ENCODE measurements at places on chromosomes 16 and 17.

GRCh38 chr17:80829166-80829813 lies 162.4 kb upstream of the CHMP6 start:
- DNase-seq: no peak

GRCh38 chr17:522919-523318 lies 170.3 kb upstream of the RPH3AL start:
- no peak for DNase-seq

DNA sequence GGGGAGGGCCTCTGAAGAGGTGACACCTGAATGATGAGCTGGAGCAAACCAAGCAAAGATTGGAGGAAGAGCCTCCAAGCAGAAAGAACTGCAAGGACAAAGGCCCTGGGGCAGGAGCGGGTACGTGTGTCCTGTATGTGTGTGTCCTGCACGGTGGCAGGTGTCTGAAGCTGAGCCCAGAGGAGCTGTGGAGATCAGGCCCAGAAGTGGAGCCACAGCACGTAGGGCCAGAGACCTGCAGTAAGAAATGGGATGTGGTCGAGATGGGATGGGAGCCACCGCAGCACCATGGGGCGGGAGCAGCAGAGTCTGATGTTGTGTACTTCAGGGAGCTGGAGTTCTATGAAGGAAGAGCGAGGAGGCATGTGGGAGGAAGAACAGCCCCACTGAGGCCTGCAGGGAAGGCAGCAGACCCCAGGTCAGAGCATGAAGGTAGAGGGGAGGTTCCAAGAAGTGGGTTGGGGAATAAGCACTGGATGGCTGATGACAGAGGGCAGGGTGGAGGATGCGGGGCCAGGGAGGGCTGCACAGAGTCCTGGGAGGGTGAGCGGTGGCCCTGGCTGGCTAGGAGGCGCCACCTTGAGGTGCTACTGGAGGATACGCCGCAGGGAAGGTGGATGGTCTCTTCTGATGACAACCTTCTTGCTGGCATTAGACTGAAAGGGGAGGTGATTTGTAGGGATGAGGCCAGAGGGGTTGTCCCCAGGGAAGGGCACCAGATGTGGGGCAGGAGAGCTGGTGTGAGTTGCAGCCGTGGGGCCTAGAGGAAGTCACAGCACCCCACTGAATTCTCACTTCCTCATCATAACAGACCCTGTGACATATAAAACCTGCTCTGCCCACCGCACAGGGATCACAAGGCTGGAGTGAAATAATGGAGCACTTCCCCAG lies 10.6 kb upstream of the CETP start:
- peak; percentile 49 for DNase-seq

- DNase-seq: peak; percentile 60
These were observed 789 bp downstream of the ITPRIPL2 start for GRCh38 chr16:19114359-19115147.

DNA sequence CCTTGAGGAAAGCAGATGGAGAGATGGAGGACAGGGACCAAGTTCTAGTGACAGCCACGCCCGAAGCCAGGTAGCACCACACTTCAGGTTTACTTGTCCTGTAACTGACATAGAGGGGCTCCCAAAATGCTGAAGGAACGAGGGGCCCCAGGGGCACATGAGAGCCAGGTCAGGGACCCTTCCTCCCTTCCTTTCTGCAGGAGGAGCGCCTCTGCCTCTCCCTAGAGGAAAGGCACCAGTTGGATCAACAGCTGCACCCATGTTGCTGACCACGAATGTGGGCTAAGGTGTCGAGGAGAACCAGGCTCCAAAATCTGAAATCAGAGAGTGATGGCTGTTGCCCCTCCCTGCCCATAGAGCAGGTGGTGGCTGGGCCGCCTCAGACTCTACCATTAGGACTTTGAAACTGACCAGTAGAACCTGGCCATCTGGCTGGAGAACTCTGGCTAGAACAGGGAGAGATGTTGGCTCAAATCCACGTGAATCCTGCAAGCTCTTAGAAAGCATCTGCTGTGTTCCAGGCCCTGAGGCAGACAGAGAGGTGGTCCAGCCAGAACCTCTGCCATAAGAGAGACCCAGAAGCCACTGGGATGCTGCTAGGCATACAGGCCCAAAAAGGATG lies 218.8 kb downstream of the KATNIP start:
- no peak for DNase-seq

DNA sequence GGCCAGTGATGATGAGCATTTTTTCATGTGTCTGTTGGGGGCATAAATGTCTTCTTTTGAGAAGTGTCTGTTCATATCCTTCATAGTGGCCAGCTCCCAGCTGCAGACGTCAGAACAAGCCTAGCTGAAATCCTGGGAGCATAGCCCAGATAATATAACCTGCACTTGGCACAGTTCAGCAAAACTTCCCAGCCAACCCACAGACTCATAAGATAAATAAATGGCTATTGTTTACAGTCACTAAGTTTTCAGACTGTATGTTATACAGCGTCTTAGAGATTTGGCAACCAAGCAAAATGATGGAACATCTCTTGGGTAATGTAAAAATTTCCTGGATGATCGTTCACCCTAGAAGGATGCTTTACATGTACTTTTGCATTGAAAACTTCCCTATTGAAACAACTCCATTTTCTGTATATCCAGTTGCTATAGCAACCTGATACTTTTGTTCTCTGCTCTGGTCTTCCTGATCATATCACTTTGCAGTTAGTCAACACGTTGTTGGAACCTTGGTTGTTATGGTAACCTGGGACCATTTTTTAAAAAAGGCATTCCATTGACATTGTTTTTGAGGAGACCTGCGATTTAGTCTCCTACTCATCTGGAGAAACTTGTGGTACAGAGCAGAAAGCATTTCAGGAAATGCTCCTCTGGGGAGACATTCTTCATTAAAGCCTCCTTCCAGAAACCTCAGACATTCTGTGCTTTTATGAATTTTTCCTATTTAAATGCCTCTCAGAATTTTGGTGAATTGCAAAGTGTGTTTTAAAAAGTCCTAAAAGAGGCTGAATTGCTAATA lies 378.7 kb downstream of the HS3ST4 start:
- DNase-seq: no peak

- DNase-seq: no peak
These were observed 29.9 kb downstream of the TRAF4 start for GRCh38 chr17:28773736-28774135.

- DNase-seq: no peak
These were observed 583 bp upstream of the CYLD start for GRCh38 chr16:50741225-50741780.

DNA sequence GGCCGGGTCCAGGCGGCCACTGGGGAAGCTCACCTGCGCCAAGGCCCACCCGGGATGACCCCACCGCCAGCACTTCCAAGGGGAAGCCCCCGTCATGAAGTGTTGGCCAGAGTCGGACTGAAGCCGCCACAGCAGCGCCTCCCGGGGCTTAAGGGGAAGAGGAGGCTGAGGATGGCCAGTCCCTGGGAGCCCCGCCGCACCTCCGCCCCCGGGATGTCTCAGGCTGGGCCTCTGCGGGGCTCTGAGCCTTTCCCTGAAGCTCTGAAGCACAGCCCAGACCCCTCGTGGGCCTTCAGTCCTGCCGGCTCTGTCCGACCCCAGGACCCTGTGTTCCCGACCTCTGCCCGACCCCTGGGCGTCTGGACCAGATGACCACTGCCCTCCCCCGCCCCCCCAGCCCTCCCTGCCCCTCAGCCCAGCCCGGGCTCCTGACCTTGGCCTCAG lies 42.8 kb upstream of the ACSF3 start:
- no peak for DNase-seq

- no peak for DNase-seq
These were observed 21.7 kb upstream of the PAFAH1B1 start for GRCh38 chr17:2571523-2572303.

DNA sequence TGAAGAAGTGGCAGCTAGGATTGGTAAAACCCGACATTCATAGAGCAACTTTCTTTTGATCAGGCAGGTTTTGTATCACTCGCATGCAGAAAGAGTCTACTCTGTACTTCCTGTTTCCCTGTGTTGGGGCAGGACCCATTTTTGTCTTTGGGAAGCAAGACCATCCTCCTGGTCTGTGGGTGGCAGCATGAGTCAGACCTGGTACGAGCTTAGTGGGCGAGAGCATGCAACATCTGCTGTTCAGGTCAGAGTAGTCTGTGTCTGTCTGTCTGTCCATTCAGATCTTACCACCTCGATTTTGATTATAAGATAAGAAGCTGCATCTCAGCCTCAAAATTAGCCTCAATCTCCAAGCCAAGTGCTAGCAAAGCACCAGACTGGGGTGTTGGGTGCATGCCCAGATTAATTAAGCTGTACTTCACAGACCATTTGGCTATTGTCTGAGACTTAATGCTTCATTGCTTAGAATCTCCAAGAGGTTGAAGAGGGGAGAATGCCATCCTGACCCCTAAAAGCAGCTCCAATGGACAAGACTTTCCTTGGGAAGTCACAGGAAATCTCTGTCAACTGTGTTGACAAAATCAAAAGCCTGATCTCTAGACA lies 110.9 kb downstream of the XYLT1 start:
- peak; percentile 60 for DNase-seq

DNA sequence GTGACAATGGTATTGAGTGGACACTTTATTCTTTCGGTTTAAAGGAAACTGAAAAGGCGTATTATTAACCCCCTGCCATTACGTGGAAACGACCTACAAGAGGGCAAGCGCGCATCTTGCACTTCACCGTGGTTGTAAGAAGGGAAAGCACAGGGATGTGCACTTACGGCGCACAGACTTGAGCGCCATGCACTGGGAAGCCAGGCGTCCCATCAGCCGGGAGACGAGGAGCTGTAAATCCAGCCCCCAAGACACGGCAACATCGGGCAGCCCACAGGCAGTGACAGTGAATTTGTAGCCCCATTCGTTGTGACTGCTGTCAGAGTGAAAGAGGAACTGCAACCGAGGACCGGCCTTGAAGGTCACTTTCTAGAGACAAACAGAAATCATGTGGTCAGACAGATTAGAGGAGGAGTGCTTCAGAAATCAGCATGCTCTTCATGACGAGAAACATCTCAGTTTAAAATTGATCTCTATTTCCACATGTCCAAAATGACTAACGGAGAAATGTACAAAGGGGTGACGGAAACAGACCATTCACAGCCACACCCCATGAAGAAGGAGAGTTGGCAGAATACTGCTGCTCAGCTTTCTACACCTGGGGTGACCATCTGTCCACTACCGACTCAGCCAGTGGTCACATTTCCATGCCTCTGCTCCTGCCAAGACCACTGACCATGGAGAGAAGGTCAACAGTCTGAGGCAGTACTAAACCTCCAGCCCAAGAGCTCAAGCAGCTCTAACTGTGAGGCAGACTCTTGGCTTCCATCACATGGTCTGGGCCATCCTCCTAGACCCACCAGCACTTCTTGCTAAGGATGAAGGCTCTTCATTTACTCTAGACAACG lies 68.6 kb downstream of the ZZEF1 start:
- no peak for DNase-seq

GRCh38 chr16:57920215-57920879 lies 50.6 kb downstream of the CNGB1 start:
- no peak for DNase-seq

- no peak for DNase-seq
These were observed 9.7 kb downstream of the NXN start for GRCh38 chr17:969811-970355.

DNA sequence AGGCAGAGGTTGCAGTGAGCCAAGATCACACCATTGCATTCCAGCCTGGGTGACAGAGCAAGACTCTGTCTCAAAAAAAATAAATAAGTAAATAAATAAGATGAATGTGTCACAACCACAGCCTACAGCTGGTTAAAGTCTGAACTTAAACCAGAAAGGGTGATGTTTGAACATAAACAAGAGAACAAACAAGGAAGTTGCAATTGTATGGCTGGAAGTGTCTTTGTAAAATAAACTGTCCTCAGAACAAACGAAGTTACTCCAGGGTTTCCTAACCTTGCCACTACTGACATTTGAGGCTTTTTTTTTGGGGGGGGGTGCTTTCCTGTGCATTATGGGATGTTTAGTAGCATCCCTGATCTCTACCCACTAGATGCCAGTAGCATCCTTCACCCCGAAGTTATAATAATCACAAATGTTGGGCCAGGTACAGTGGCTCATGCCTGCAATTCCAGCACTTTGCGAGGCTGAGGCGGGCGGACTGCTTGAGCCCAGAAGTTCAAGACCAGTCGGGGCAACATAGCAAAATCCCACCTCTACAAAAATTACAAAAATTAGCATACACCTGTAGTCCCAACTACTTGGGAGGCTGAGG lies 119.2 kb downstream of the XYLT1 start:
- no peak for DNase-seq

GRCh38 chr16:78609402-78610274 lies 510.2 kb downstream of the WWOX start:
- no peak for DNase-seq

DNA sequence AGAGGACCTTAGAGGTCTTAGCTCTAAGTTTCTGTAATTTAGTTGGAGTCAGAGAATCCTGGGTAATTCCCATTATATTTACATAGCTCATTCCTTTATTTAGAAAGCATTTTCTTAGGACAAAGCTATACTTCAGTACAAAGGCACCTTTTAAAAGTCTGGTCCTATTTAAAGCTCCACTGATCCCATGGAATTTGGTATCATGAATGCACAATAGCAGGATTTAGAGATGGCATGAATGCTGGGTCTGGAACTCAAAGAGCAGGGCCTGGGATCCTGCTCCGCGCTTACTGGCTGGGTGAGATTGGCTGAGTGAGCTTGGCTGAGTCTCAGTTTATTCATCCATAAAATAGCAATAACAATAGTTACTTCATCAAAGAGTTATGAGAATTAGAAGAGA lies 4.8 kb downstream of the KRT23 start:
- DNase-seq: no peak

GRCh38 chr16:3937066-3937875 lies 56.8 kb upstream of the CREBBP start:
- DNase-seq: no peak

GRCh38 chr16:4272114-4272956 lies 488 bp downstream of the TFAP4 start:
- no peak for DNase-seq

- DNase-seq: no peak
These were observed 21.9 kb downstream of the GPR142 start for GRCh38 chr17:74389084-74389753.

GRCh38 chr17:72976971-72977770 lies 115.3 kb downstream of the SLC39A11 start:
- DNase-seq: peak; percentile 91

- no peak for DNase-seq
These were observed 67.4 kb upstream of the SOX9 start for GRCh38 chr17:72053449-72053848.

GRCh38 chr17:44599298-44600175 lies 42.3 kb downstream of the FZD2 start:
- DNase-seq: peak; percentile 98

- DNase-seq: no peak
These were observed 55.6 kb upstream of the MAP3K14 start for GRCh38 chr17:45372325-45372869.

GRCh38 chr17:77968788-77969187 lies 10.3 kb downstream of the TNRC6C start:
- no peak for DNase-seq

- peak; percentile 50 for DNase-seq
These were observed 24.5 kb downstream of the STXBP4 start for GRCh38 chr17:54992797-54993639.
